ENCODE measurements at places on chromosomes 7 and 10.

GRCh38 chr10:10126218-10126617 is 891.5 kb upstream of the CELF2 start:
- no peak for DNase-seq

- DNase-seq: no peak
These were observed 306.4 kb downstream of the NXPH1 start for GRCh38 chr7:8739837-8740236.

GRCh38 chr7:156617215-156617614 is 23.4 kb upstream of the RNF32 start:
- DNase-seq: no peak

DNA sequence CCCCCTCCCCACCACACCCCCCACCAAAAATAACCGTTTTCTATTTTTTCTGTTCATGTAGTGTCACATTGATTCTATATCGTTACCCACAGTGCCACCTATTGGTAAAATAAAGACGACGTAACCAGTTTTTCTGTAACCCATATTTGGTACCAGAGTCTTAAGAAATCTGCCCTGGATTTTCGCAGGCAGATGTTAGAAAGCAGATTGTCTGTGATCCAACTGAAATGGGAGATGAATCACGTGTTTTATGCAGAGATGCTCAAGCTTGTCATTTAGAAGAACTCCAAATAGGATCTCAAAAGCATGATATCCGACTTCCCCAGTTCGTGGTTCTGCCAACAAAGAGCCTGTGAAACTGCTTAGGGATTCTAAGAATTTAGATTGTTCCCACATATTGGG is 261.1 kb upstream of the CSTF2T start:
- no peak for DNase-seq

DNA sequence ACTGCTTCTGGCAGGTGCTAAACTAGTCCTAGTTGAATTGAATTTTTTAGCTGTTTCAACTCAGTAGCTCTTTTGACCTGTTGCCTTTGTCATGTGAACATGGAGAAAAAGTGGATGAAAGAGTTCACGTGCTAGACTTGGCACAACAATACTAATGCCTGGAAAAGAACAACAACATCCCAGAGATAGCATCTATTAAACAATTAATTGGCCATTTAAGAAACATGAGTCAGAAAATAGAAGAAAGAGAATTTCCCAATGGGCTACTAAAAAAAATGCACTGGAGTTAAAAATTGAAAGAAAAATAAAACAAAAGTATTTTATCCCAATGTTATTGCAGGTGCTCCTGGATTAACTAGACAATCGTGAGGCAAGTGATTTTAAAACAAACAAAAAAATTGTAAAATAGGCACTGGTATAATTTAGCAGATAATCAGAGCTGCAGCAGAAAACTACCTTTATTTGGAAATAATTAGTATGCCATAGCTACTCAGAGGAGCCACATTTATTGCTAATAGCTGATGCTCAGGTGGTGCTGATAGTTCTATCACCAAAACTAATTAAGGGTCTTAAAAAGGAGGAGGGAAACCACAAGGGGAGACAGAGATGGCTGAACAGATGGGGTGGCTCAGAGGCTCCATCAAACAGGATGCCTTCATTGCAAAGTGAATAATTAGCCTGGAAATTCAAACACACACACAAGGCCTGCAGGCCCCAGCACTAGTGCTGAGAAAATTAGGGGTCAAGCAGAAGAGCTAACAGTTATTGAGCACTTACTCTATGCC is 17.6 kb downstream of the CCDC71L start:
- DNase-seq: no peak

GRCh38 chr10:13707156-13707881 is 120.6 kb downstream of the PRPF18 start:
- DNase-seq: no peak

DNA sequence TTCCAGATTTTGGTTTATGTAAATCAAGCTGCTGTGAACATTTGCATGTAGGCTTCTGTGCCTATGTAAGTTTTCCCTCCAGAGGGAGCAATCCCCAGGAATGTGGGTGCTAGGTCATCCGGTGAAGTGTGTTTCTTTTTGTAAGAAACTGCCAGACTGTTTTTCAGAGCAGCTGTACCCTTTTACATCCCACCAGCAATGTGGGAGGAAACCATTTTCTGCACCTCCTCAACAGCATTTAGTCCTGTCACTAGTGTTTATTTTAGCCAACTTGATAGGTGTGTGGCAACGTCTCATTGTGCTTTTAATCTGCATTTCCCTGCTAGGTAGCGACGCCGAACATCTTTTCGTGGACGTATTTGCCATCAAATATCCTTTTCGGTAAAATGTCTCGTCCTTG is 395.7 kb upstream of the FOXK1 start:
- DNase-seq: no peak

GRCh38 chr7:128791972-128792327 is 182 bp downstream of the CCDC136 start:
- DNase-seq: no peak

DNA sequence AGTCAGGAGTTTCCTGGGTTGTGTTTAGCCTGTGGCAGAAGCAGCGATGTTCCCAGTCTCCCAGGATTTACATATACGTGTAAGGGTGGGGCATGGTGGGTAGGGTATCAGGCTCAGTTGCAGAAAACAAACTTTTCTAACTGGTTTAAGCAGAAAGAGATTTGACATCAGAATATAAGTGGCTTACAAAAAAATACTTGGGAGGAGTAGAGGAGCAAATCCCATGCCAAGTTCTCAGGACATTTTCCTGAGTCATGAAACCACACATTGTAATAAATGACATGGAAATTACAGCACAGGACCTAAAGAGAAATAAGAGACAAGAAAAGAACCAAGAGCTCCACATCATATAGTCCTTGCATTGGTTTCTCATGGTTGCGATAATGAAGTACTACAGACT is 26.2 kb upstream of the FRMD4A start:
- no peak for DNase-seq
